ENCODE measurements at places on chromosomes 16 and 17.

GRCh38 chr16:21150375-21151001, at the start of gene DNAH3:
Gene DNAH3, minus strand, starts transcription at chr16:21150846. Its CDS starts 527 bp downstream, at chr16:21150319.
- no peak for DNase-seq

- peak; percentile 8 for DNase-seq
Observed at GRCh38 chr16:80466024-80466987, 74.5 kb upstream of the DYNLRB2 start.

DNA sequence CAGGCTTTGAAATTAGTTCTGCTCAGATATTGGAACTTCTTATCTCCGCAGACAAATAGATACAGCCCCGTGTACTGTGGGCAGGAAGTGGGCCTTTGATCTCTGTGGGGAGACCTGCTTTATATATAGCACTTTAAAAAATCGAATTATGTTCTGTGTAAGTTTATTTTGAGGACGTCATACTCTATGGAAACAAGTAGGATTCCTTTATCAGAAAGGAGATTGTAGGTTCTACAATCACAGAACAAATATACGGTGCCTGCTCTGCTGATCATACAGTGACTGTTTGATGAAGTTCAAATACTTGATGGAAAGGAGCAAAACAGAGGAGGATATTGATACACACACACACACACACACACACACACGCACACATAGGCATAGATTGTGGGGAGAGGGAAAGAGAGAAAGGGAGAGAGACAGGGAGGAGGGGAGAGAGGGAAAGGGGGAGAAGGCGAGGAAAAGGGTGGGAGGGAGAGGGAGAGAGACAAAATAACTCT, 14.7 kb upstream of the TMEM220 start:
- DNase-seq = no peak

GRCh38 chr16:10752843-10753523, 9.3 kb downstream of the NUBP1 start:
- DNase-seq = peak; percentile 34

GRCh38 chr17:78383725-78384471, 5.4 kb downstream of the PGS1 start:
- DNase-seq = no peak

- no peak for DNase-seq
Observed at GRCh38 chr17:73030501-73030921, 62.0 kb downstream of the SLC39A11 start.

DNA sequence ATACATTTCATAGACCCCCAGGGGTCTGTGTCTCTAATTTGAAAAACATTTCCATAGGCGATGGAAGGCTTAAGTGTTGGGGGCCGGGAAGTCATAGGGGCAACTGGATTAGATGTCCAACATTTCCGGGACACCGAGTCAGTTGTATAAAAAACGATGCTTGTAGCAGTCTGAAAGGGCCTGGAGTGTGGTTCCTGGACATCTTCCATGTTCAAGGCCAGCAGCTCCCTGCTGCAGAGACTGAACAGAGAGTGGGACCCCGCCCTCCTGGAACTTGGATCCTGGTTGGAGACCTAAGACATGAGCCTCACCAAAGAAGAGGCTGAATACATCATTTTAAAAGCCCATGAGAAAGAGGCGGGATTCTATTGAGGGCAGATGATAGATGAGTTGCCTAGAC, 82.0 kb upstream of the ZNF423 start:
- no peak for DNase-seq

- DNase-seq = no peak
Observed at GRCh38 chr17:27573971-27574525, 56.9 kb upstream of the LGALS9 start.

- DNase-seq = no peak
Observed at GRCh38 chr17:69516911-69517310, 102.4 kb downstream of the MAP2K6 start.

- DNase-seq = no peak
Observed at GRCh38 chr17:41448506-41448905, 7.7 kb upstream of the KRT38 start.

DNA sequence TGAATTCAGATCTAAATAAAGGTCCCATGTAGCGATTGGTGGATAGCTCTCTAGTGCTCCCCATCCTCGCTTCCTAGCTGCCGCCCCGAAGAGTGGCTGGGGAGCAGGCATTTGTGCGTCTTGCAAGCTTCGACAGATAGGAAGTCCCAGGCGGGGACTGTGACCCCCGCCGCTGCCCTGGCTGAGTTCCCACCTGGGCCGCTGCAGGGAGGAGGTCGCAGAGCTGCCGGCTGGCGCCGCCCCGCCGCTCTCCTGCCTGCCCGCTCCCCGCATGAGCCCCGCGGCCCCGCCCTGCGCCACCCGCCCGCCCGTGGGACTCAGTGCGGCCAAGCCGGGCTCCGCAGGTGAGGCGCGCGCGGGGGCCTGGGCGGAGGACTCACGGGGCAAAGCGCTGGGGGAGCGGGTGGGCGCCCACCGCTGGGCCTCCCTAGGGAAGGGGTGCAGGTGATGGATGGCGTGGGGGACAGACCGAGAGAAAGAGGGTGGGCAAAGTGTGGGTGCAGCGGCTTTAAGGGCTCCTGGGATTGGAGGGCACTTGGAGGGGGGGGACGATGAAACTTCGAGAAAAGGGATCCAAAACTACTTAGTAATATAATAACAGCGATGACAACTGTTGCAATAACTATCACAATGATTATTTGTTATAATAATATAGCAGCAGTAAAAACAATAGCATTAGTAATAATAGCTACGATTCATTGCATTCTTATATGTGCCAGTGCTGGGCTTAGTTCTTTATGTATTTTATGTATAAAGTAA, at the start of gene OTOA:
OTOA (plus strand) TSS at position 80 of the 759 bp plus-strand sequence. CDS start 14,547 bp downstream, outside the sequence.
- no peak for DNase-seq

- no peak for DNase-seq
Observed at GRCh38 chr17:40293363-40293762, 5.7 kb downstream of the CDC6 start.

DNA sequence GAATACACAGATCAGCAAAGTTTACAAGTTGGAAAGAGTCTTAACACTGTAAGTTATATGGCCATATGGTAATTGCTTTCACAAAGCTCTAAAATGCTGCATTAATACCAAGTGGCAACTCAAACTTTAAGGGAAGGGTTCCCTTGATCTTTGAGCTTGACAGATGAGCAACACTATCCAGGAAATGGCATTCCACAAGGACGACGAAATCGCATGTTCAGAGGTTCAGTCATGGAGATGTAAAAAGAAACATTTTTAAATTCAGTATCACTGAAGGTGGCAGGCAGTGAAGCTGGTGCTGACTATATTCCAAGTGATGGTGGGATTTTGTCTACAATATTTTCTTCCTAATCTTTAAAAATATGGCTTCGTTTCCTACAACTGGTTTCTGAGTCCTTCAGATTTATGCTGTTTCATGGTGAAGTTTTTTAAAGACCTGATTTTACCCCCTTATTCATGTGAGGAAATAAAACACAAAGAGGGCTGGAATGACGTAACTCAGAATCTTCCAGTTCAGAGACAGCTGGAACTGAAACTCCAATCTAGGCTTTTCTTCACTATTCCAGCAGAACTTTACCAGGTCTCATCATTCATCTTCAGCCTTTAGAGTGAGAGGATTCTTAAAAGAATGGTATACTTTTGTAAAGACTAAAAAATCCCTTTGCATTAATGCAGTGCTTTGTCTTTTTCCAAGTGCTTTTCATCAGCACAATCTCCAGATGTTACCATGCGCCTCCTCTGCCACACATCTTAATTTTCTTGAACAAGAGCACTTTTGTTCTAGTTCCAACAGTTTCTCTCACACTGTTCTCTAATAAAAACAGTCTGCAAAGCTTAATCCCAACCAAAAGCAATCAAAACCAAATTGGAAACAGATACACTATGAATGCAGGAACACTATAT, 20.2 kb downstream of the CHCT1 start:
- no peak for DNase-seq

DNA sequence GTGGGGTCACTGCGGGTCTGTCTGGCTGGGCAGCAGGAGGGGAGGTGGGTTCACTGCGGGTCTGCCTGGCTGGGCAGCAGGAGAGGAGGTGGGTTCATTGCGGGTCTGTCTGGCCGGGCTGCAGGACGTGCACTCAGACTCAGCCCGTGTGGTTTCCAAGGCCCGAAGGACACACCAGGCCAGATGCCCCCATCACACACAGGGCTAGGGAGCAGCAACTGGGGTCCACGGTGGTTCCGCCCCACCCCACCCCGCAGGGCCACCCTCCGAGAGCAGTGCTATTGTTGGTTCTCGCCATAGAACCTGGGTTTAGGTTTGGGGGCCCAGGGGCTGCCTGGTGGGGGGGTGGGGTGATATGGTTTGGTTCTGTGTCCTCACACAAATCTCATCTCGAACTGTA, 5.8 kb upstream of the CIAO3 start:
- DNase-seq = no peak

- no peak for DNase-seq
Observed at GRCh38 chr16:77918809-77919707, 103.3 kb upstream of the CLEC3A start.

GRCh38 chr17:2594722-2595599, 1.5 kb downstream of the PAFAH1B1 start:
- no peak for DNase-seq

DNA sequence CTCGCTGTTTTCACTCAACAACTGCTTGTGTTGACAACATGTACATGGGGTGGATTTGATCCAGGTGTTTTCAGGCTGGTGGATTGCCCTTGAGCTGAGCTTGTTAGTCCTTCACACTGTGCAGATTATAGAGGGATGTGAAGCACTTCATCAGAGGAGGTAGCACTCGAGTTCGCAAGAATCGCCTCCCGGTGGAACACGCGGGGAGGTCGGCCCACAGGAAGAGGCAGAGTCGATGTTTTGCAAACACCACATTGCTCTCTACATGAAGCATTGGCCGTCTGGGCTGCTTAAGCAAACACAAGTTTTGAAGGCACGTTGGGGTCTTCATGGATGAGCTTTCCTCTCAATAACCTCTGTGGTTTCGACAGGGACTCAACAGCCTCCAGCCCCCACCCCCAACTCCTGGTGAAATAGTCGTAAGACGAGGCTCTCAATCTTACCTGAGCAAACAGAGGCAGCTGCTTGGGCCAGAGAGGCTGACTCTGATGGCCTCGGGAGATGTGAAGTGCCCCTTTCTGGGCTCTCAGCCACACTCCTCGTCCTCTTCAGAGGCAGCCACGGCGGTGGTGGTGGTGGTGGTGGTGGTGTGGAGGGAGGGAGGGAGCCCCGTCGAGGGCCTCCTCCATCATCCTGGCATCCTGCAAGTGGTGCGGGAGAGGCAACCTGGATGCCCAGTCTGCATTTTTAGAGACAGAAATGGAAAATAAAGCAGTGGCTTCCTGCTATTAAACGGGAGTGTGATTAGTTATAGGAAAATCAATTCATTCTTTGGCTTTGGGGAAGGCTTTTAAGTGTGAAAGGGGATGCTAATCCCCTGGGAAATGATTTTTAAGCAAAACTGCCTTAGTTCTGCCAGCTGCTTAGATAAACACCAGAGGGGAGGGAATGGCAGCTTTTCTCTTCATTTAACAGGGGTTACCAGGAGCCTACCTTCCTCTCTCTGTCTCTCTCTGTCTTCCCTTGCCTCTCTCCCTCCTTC, 552.5 kb upstream of the EEF2KMT start:
- DNase-seq = no peak

DNA sequence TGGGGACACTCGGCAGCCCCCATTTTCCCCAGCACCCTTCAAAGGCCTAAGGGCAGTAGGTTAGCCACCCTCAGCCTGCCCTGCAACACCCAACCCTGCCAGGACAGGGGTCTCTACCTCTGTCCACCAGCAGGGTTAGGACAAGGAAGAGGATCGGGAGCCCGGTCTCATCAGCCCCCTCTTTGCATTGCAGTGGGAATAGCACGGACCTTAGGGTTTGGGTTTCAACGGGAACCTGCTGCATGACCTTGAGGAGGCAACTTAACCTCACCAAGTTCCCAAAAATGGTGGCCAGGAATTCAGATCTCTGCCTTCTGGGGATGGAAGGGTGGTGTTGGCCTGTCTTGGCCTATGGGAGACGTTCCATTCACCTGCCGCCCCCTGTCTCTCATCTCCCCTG, 20.2 kb upstream of the SPPL2C start:
- no peak for DNase-seq

- DNase-seq = no peak
Observed at GRCh38 chr17:49399995-49400394, 14.7 kb downstream of the PHB1 start.

DNA sequence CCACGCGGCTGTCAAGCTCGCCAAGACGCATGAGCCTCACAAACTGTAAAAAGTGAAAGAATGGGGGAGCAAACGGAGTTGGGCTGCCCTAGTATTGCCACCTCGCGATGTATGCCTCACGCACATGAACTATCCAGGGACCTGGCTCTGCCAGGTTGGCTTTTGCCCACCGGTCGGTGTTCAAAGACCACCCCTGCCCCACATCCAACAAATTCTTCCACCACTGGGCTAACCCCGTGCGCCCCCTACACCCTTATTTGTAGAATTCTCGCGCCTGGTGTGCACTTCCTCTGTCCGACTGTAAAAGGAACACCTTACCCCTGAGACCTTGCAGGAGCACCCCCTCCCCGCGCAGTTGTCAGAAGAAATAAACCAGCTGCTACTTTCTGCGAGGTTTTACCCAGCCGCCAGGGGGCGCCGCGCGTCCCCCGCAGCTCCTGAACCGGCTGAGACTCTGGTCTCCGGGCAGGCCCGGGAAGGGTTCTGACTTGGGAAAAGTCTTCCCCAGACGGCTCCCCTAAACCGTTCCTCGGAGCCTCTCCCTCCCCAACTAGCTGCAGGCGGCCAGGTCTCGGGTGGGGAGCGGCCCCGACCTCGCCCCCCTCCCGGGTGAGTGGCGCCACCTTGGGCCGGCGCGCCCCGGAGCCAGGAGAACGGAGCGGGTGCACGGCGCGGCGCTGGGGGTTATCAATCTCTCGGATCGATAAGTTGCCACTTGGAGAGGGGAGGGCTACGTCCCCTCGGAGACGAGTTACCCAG, 1.7 kb upstream of the ZNF423 start:
- no peak for DNase-seq

All from hippocampal formation (tissue), 2 donors.